ENCODE measurements at places on chromosomes 7 and 10.
A peak's percentile ranks its signal among the peaks of the same experiment; 100 is the strongest.

DNA sequence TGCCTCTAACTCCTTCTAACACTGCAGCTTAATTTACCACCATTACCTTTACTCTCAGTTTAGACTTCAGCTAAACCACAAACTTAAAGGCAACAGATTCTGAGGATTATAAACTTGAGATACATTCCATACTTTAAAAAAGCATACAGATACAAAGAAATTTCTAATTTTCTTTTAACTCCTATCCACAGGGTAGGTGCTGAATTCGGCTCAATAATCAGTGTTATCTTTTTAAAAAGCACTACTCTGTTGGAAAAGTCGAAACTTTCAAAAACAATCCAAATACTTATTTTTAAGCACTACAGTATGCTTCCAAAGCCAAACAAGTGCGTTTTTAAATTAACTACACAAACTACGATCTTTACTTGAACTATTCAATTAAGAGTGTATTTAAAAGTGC lies 1.0 kb downstream of the SMNDC1 start:
- DNase-seq = no peak

DNA sequence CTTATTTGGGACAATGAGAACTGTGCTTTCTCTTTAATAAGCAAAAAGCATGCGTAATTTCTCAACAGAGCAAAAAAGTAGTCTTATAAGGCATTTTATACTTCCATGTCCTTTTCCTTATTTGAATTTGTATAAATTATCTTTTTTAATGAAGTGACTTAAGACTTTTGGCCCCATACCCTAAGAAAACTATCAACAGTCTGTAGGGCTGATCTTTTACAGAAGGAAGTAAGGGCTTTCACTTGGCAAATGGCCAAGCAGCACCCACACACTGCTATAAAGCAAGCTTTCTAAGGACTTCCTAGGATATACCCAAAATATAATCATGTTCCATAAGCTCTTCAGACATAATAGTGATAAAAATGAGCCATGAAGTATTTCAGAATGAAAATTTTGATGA lies 3.4 kb downstream of the CRPPA start:
- no peak for DNase-seq

GRCh38 chr10:35271086-35271858 lies 65.0 kb upstream of the CCNY start:
- DNase-seq = no peak

- DNase-seq = no peak
Observed at GRCh38 chr10:80971461-80971860, 433.8 kb downstream of the SH2D4B start.

- no peak for DNase-seq
Observed at GRCh38 chr7:122887198-122887597, 938 bp upstream of the CADPS2 start.

DNA sequence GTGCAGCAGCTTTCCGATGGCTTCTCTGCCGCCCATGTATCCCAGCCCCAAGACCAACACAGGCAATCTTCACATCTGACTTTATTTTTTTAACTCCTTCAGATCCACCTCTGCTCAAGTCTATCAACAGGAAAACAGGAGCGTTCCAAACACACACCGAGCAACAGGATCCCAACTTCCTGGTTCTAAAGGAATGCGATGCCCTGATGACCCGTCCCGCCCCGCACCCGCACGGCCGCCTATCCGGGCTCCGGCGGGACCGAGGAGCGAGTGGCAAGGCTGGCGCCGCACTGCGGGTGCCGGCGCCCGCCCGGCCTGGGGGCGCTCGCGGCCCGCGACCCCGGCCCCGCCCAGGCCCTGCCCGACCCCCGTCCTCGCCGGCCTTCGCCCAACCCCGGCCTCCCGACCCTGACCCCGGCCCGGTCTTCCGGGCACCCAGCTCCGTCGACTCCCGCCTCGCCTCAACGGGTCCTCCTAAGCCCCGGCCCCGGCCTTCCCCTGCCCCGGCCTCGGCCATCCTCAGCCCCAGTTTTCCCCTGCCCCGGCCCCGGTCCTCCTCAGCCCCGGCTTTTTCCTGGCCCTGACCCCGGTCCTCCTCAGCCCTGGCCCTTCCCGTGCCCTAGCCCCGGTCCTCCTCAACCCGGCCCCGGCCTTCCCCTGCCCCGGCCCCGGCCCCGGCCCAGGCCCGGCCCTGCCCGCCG lies 730 bp downstream of the LARP4B start:
- peak; percentile 12 for DNase-seq

DNA sequence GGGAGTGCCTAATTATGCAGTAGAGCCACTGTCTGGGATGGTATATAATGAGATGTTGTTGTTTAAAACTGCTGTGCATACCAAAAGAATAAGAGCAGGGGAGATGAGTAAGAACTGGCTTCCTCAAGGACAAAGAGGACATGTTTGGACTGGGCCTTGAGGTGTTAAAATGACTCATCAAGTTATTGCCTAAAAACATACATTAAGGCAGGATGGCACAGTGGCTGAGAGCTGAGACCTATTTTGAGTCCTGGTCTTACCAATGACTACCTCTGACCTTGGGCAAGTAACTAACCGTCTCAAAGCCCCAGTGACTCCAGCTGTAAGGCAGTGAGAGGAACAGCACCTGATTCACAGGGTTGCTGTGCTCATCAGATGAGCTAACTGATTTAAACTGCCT lies 71.1 kb downstream of the CFAP58 start:
- DNase-seq = no peak

GRCh38 chr7:100509231-100509630 lies 25.5 kb downstream of the NYAP1 start:
- DNase-seq = no peak

DNA sequence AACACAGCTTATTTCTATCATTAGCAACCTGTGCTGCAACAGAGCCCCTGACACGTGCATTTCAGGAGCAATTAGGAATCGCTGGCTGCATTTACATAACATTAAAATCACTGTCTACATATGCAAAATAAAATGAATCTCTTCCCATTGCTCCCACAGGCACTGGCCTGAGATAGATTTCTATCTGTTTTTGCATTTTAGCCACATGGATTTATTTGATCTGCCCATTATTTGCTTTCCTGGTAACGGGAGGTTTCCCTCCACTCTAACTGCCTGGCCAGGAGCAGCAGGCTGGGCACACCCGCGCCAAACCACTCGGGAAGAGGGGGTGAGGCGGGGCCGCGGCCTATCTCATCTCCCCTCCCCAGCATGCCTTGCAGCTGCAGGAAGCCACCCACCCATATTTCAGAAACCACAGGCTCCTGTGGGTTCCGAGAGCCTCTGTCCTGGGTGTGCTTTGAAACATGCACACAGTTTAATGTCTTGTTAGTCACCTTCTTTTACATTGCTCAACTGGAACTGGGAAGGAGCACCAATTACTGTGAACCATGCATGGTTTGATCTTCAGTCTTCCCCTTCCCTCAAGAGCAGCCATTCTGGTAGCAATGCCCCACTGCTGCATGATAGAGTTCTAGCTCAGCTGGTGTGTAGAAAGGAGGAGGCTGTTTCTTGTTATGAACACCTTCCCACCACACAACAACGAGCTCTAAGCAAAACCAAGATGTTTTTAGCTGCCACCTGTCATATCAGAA lies 37.7 kb upstream of the IKZF1 start:
- DNase-seq = no peak

DNA sequence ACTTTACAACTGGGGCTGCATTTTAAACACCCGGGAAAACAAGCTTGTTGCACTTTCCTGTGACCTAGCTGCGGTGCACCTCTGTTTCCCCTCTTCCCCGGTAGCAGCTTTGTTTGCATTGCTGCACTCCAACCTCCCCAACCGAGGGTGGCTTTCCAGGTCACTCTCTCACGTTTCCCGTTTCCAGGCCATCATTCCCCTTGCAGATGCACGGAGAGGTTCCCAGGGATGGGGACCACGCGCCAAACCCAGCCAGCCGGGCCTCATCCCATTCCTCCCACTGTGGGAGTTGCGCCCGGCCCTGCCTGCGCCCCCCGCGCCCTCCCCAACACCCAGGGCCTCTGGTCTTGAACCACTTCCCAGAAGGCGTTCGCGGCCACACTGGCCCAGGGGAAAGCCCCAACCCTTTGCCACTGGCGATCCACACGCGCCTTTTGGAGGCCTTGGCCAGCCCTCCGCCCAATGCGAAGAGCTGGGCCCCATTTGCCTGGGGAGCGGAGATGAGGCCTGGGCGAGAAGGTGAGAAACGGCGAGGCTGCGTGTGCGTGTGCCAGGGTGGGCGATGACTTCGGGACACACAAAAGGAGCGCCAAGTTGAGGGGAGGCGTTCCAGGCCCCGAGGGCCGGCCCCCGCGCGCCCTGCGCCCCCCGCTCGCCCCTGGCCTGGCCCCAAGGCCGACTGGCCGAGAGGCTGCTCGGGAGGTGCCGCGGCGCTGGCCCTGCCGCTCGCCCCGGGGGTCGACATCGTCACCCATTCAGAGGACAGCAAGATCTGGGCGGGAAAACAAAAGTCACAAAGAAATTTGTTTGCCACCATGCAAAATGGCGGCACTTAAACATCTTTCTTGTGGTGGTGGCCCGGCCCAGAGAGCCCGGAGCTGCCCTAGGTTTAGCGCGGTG lies 15.9 kb downstream of the SKIDA1 start:
- no peak for DNase-seq

DNA sequence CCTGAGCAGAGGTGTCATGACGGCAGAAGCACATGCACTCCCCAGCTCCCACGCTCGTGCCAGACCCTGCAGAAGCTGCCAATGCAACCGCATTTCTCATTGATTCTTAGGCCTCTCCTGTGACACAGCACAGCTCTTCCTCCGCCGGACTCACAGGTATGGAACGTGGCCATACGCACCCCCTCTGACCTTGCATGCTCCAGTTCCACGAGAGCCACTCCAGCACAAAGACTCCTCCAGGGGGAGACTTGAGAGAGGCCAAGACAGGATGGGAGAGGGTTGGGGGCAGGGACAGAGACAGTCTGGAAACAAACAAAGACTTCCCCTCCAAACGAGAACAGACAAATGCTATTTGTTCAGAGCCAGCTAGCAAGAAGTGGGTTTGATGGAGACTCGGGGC lies 124.3 kb upstream of the PPP2R2D start:
- DNase-seq = no peak

- DNase-seq = no peak
Observed at GRCh38 chr7:45238806-45239205, 81.2 kb downstream of the RAMP3 start.

Data from naive thymus-derived CD4-positive, alpha-beta T cell (primary cell).